Type B pancreatic cell (in vitro differentiated cells): ENCODE measurements at places on chromosomes 6 and 20. TPM values are rescaled to one million over a fixed set of nuclear protein-coding genes. Genes with fewer than 3 reads are reported as not detected.

- DNase-seq: no peak
- peaks cover 4% of the 10 kb centered on the region for H3K27me3 ChIP-seq
- H3K27ac ChIP-seq: no peak overlapping the region
- no peak overlapping the region for H3K4me3 ChIP-seq
- H3K4me1 ChIP-seq: peaks cover 12% of the 10 kb centered on the region
Measured at GRCh38 chr6:105805501-105806023, 280.6 kb upstream of the PRDM1 start.

- H3K27ac ChIP-seq: no peak overlapping the region
- DNase-seq: no peak
- H3K36me3 ChIP-seq: peaks cover 14% of the 10 kb centered on the region
- no peak overlapping the region for H3K4me3 ChIP-seq
- H3K27me3 ChIP-seq: no peaks in the 10 kb centered on the region
Measured at GRCh38 chr6:52546678-52547077, 30.2 kb downstream of the TRAM2 start.

GRCh38 chr6:79605968-79606764, 25.0 kb upstream of the SH3BGRL2 start:
- H3K36me3 ChIP-seq: peaks cover 9% of the 10 kb centered on the region
- no peak overlapping the region for H3K4me3 ChIP-seq
- no peak for DNase-seq
- peaks cover 42% of the 10 kb centered on the region for H3K4me1 ChIP-seq
- H3K27me3 ChIP-seq: no peaks in the 10 kb centered on the region

DNA sequence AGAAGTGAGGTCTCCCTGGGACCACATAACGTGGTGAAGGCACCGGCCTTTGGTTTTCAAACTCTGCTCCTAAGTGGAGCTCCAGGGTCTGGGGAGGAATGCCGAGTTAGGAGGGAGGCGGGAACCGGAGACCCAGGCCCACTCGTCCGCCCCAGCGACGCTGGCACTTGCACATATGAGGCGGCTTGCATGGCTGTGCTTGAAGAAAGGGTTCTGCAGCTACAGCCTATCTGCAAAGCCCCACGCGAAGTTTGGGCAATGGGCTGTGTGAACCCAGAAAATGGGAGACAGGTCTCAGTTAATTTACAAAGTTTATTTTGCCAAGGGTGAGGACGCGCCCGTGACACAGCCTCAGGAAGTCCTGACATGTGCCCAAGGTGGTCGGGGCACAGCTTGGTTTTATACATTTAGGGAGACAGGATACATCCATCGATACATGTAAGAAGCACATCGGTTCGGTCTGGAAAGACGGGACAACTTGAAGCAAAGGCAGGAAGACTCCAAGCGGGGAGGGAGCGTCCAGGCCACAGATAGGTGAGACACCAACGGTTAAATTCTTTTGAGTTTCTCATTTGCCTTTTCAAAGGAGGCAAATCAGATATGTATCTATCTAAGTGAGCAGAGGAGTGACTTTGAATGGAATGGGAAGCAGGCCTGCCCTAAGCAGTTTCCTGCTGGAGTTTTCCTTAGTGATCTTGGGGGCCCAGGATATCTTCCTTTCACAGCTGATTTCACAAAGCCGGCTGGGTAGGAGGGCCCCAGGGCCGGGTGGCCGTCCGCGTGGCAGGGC, 782 bp upstream of the PCMTD2 start:
- H3K27ac ChIP-seq: peak overlapping the region; percentile 77
- DNase-seq: no peak
- no peaks in the 10 kb centered on the region for H3K36me3 ChIP-seq
- peak overlapping the region; percentile 81 for H3K4me3 ChIP-seq
- H3K27me3 ChIP-seq: peaks cover 18% of the 10 kb centered on the region

Gene PNLDC1
- total RNA-seq: 0.17 TPM in 1 of 2 replicates, not detected in the other

Gene ZSCAN23
- total RNA-seq: 10.3 and 11.2 TPM in 2 replicates

- H3K4me1 ChIP-seq: peaks cover 8% of the 10 kb centered on the region
- H3K4me3 ChIP-seq: peak overlapping the region; percentile 2
- no peak overlapping the region for H3K27ac ChIP-seq
- peaks cover 3% of the 10 kb centered on the region for H3K27me3 ChIP-seq
- no peak for DNase-seq
Measured at GRCh38 chr6:122323361-122323760, 76.1 kb upstream of the HSF2 start.

GRCh38 chr6:111411978-111412566, 70.9 kb downstream of the REV3L start:
- H3K4me1 ChIP-seq: peaks cover 9% of the 10 kb centered on the region
- no peak overlapping the region for H3K27ac ChIP-seq
- H3K36me3 ChIP-seq: peaks cover 26% of the 10 kb centered on the region
- H3K4me3 ChIP-seq: no peak overlapping the region

GRCh38 chr6:1609041-1609647, 571 bp upstream of the FOXC1 start:
- no peak for DNase-seq
- peak overlapping the region; percentile 87 for H3K27ac ChIP-seq
- H3K4me3 ChIP-seq: peak overlapping the region; percentile 85
- H3K36me3 ChIP-seq: peaks cover 8% of the 10 kb centered on the region
- H3K4me1 ChIP-seq: peaks cover 34% of the 10 kb centered on the region
- H3K27me3 ChIP-seq: peaks cover 61% of the 10 kb centered on the region

- peak overlapping the region; percentile 86 for H3K4me3 ChIP-seq
- DNase-seq: no peak
- H3K27ac ChIP-seq: peak overlapping the region; percentile 93
- no peaks in the 10 kb centered on the region for H3K27me3 ChIP-seq
- H3K36me3 ChIP-seq: no peaks in the 10 kb centered on the region
- H3K4me1 ChIP-seq: peaks cover 44% of the 10 kb centered on the region
Measured at GRCh38 chr6:2853769-2854395, 12.2 kb upstream of the SERPINB1 start.

Gene HNF4A
- total RNA-seq: 19.9 and 41.7 TPM in 2 replicates

DNA sequence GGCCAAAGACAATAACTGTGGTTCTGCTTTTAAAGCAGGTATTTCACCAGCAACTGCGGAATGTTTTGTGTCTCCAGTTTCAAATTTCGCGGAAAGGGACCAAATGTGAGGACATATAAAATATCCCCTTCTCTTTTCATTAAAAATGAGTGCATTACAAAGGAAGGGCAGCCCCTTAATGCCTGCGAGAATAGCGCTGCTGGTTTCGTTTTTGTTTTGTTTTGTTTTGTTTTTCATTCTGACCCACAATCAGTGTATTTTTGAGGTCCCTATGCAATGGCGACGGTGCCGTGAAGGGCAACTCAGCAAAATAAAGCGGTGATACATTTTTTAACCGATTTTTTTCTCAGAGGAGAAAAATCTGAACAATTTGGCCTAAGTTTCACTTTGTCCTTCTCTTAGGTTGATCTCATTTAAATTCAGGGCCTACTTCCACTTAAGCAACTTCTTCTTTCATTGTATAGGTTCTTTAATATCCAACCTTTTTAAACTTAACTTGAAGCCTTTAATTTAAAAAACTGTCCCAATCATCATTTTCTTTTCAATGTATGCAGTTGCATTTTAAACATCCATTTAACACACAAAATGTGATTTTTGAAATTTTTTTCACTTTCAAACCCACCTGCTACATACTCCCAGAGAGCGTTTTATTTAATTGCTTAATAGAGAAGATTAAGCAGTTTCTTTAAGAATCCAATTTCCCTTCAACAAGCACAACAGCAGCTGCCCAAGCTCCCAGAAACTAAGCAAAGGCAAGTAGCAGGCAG, 2.9 kb upstream of the HIVEP2 start:
- peak overlapping the region; percentile 97 for H3K27ac ChIP-seq
- DNase-seq: no peak
- peaks cover 43% of the 10 kb centered on the region for H3K27me3 ChIP-seq
- peaks cover 19% of the 10 kb centered on the region for H3K4me1 ChIP-seq
- peak overlapping the region; percentile 87 for H3K4me3 ChIP-seq
- no peaks in the 10 kb centered on the region for H3K36me3 ChIP-seq

- H3K4me1 ChIP-seq: peaks cover 19% of the 10 kb centered on the region
- no peak for DNase-seq
- no peak overlapping the region for H3K27ac ChIP-seq
- no peak overlapping the region for H3K4me3 ChIP-seq
- peaks cover 12% of the 10 kb centered on the region for H3K27me3 ChIP-seq
Measured at GRCh38 chr20:64226686-64227580, 28.6 kb upstream of the PCMTD2 start.

- H3K27me3 ChIP-seq: no peaks in the 10 kb centered on the region
- no peaks in the 10 kb centered on the region for H3K36me3 ChIP-seq
- no peak for DNase-seq
- peaks cover 3% of the 10 kb centered on the region for H3K4me1 ChIP-seq
- no peak overlapping the region for H3K4me3 ChIP-seq
Measured at GRCh38 chr6:140566781-140567277, 1192.4 kb upstream of the CITED2 start.

DNA sequence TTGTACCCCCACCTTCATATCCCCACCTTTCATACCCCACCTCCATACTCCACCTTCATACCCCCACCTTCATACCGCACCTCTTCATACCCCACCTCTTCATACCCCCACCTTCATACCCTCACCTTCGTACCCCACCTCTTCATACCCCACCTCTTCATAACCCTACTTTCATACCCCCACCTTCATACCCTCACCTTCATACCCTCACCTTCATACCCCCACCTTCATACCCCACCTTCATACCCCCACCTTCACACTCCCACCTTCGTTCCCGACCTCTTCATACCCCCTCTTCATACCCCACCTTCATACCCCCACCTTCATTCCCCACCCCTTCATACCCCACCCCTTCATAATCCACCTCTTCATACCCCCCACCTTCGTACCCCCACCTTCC, 92.9 kb upstream of the NAA20 start:
- H3K4me3 ChIP-seq: no peak overlapping the region
- no peaks in the 10 kb centered on the region for H3K27me3 ChIP-seq
- H3K4me1 ChIP-seq: peaks cover 10% of the 10 kb centered on the region
- H3K27ac ChIP-seq: no peak overlapping the region

- DNase-seq: no peak
- no peak overlapping the region for H3K4me3 ChIP-seq
- H3K27ac ChIP-seq: no peak overlapping the region
- peaks cover 31% of the 10 kb centered on the region for H3K4me1 ChIP-seq
Measured at GRCh38 chr6:3278691-3279090, 19.9 kb downstream of the PSMG4 start.

Gene TRIM15
- total RNA-seq: 0.92 and 1.4 TPM in 2 replicates

- H3K4me1 ChIP-seq: no peaks in the 10 kb centered on the region
- DNase-seq: no peak
Measured at GRCh38 chr20:6802227-6802626, 34.7 kb downstream of the BMP2 start.

- H3K4me3 ChIP-seq: no peak overlapping the region
- DNase-seq: no peak
- H3K4me1 ChIP-seq: peaks cover 5% of the 10 kb centered on the region
- H3K27ac ChIP-seq: no peak overlapping the region
- H3K27me3 ChIP-seq: no peaks in the 10 kb centered on the region
Measured at GRCh38 chr6:133757335-133757734, 131.6 kb upstream of the TCF21 start.

Gene DNMT3B
- 18.2 and 19.7 TPM in 2 replicates for total RNA-seq

DNA sequence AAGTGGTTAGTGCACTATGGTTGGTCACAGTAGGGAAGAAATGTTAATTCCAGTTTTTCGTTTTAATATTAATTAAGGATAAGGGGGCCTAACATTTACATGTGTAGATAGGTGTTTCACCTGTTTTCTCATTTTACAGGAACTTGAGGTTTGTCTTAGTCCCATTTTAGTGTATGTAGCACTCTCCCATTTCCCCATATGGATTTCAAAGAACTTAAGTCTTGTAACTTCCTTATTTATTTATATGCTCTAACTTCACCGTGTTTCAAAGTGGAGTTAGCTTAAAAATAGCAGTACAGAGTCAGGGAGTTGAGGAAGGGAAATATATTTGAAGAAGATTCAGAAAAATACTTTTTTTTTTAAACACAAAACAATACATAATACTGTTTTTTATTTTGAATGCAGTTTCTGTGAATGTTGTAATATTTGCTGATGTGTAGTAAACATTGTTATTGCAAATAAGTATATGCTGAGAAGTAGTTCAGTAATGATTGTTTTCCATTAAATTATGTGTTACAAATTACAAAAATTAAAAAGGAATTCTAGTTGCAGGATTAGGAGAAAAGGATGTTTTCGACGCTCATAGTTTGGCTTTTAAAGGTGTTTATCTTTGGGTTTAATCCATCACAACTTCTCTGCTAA, 3.5 kb downstream of the SCAF8 start:
- H3K27ac ChIP-seq: peak overlapping the region; percentile 10
- no peak for DNase-seq
- peaks cover 37% of the 10 kb centered on the region for H3K4me1 ChIP-seq
- H3K4me3 ChIP-seq: peak overlapping the region; percentile 65
- H3K36me3 ChIP-seq: peaks cover 13% of the 10 kb centered on the region

Gene SUMO4
- total RNA-seq: 0.98 and 2.8 TPM in 2 replicates

- H3K36me3 ChIP-seq: peaks cover 52% of the 10 kb centered on the region
Measured at GRCh38 chr6:160069050-160069454, 52.6 kb upstream of the SLC22A1 start.

DNA sequence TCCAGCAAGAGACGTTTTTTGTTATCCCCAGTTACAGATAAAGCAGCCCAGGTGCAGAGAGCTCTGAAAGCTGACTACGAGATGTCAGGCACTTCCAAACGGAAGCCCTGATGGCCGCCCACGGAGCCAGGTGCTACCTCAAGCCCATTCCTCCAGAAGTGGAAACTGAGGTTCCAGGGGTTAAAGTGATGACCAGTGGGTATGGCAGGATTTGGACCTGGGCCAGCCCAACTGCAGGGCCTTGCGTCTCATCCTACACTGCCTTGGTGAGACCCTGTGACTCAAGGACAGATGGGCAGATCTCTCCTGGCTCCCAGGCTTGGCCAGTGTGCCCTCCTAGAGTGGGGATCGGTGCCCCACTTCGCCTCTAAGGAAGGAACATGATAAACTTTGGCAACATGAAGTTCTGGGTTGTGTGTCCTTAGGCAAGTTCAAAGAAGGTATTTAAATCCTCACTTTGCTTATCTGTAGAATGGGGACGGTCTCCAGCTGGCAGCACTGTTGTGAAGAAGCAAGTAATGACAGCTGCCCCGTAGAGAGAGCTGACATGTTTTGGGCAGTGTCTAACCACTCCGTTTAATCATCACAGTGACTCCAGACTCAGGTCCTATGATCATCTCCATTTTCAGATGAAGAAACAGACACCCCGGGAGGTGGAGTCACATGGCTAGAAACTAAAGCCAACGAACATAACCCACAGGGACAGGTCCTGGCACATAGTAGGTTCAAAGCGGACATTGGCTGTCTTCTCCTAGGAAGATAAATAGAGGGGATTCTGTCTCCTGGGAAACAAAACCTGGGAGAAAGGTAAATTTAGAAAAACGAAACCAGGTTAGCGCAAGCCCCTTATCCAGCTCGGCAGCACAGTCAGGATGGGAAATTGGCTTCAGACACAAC, 34.4 kb upstream of the CDH22 start:
- no peak overlapping the region for H3K4me3 ChIP-seq
- DNase-seq: no peak
- peaks cover 45% of the 10 kb centered on the region for H3K27me3 ChIP-seq
- no peak overlapping the region for H3K27ac ChIP-seq

GRCh38 chr6:144712541-144712940, 427.4 kb downstream of the UTRN start:
- DNase-seq: no peak
- no peak overlapping the region for H3K27ac ChIP-seq
- peaks cover 22% of the 10 kb centered on the region for H3K4me1 ChIP-seq
- no peaks in the 10 kb centered on the region for H3K27me3 ChIP-seq
- peaks cover 7% of the 10 kb centered on the region for H3K36me3 ChIP-seq

Gene CAGE1
- 0.19 TPM in 1 of 2 replicates, not detected in the other for total RNA-seq

GRCh38 chr20:46270977-46271744, 37.1 kb downstream of the CDH22 start:
- H3K4me3 ChIP-seq: no peak overlapping the region
- peaks cover 17% of the 10 kb centered on the region for H3K4me1 ChIP-seq
- H3K27ac ChIP-seq: no peak overlapping the region
- no peaks in the 10 kb centered on the region for H3K36me3 ChIP-seq
